Body of pancreas (tissue), 4 donors: ENCODE measurements at places on chromosomes 4 and X. TPM values are rescaled to one million over a fixed set of nuclear protein-coding genes. Genes with fewer than 3 reads are reported as not detected.

The NSUN7 gene
- 35.3 TPM for total RNA-seq

DNA sequence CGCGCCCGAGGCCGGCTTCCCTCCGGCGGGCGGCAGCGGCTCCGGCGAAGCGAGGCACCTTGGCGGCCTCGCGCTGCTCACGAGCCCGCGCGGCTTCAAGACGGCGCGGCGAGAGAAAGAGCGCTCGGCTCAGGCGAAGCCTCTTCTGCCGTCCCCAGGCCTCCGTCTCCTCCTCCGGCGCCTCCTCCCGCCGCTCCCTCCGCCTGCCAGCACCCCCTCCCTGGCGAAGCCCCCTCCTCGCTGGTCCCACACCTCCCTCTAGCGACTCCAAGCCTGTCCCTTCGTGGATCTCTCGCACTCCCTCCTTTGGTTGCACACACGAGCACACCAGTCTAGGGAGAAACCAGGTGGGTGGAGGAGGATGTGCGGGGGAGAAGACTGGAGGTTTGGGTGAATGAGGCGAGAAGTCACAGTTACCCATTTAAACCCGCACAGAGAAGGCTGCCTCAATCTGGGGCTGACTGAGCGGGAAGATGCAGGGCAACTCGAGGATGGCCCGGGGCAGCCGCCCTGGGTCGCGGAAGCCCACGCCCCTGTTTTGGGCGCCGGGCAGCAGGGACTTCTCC lies at the start of gene CAMK2D:
Gene CAMK2D, minus strand, starts transcription at position 119 of the 566 bp plus-strand sequence. CDS start 670 bp downstream, outside the sequence.
- DNase-seq = peak; percentile 89

The DSPP gene
- not detected for total RNA-seq

The OPN1MW3 gene
- total RNA-seq = not detected

The GNPDA2 gene
- total RNA-seq = 8.6 TPM

DNA sequence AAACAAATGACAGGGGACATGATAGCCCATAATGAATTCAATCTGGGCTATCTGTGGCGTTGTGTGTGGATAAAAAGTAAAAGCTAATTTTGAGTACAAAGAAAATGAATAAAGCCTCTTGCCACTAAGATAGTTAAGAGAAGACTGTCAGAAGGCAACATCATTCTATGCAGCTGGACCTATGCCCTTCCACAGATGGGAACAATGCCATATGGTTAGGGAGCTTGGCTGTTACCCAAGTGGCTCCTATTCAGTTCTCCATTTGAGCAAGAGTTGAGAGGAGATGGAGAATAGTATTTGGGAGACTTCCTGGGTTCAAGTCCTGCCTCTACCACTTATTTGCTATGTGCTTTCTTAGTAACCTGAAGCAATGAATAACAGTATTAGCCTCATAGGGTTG lies 107.7 kb downstream of the ANXA3 start:
- no peak for DNase-seq

The INTS6L gene
- 6.9 TPM for total RNA-seq
